ENCODE measurements at places on chromosomes 12 and 14.

GRCh38 chr14:48289701-48290100, 614.3 kb upstream of the MDGA2 start:
- no peak for DNase-seq

DNA sequence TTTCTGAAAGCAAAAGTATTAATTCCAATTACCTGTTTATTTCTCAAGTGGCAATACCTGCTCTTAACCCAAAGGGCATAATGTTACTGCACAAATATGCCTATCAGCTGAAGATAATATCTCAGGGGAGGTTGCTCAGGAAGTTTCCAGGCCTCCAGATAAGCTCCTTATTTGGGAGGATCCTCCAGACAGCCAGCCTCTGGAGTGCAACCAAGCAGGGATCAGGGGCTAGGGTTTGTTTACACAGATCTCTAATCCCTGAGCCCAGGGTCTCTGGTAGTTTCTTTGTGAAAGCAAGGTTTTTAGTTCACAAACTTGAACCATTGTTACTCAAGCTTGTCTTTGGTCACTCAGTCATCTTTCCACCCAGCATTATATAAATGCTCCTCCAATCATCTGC, 124.4 kb downstream of the SLC38A4 start:
- no peak for DNase-seq

GRCh38 chr12:215116-215515, 1.2 kb upstream of the SLC6A12 start:
- no peak for DNase-seq

- DNase-seq: no peak
These were observed 699.4 kb upstream of the TMEM132C start for GRCh38 chr12:127567531-127567930.

GRCh38 chr12:114409852-114410600, 4.1 kb upstream of the TBX5 start:
- no peak for DNase-seq

DNA sequence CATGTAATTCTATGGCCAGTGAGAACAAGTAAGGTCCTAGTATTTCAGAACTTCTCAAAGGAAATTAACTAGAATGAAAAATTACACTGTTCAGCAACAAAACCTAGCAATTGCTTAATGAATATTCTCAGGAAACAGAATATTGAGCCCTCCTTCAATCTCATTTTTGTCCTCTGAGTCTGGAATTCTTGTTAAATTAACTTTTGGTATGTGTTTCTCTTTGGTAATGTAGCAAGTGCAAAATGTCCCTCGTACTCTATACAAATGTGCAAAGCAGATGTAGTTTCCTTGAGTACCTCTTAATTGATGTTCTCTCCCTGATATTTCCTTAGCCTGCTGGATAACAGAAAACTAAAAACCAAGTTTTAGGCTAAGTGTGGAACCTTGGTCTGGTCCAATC, 190.8 kb upstream of the CNOT2 start:
- no peak for DNase-seq

DNA sequence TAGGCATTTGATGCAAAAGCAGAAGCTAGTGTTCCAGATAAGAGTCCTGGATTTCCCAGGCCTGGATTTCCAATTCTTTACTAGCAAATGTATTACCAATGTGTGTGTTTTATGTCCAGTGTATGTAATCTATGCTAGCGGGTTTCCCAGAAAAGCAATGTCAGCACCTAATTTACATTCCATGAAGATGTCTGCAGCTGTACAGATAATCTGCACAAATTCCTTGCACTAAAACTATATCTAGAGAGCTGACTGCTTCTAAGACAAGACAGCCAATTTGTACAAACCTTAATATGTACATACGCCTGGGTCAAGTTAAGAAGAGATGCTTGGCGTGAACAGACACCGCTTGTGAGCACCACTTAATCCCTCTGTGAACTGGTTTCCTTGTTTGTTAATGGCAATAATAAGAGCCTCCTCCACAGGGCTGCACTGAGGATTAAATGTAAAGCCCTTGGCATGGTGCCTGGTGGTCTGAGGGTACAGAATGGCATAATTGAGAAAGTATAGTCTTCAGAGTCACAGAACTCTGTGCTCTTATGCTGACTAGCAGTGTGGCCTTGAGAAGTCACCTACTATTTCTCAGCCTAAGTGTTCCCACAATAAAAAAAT, 185.6 kb downstream of the EPS8 start:
- no peak for DNase-seq

DNA sequence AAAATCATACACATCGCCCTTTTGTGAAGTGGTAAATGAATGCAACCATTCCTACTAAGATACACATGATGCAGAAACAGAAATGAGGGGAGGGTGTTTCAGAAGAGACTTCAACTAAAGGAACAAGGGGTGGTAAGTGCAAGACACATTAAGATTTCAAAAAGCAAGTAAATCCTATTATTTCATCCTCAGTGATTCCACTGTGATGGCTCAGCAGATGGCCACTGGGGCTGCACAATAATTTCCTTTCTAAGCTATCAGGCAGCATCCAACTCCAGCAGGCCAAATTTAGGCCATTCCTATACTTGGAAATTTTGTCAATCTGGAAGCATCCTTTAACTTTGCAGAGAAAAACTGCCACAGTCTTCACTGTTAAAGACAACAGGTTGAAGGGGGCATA, 272.4 kb downstream of the NELL2 start:
- no peak for DNase-seq

GRCh38 chr14:101184104-101184455, 280.6 kb upstream of the RTL1 start:
- DNase-seq: no peak

GRCh38 chr14:95886366-95887056, 9.9 kb downstream of the TUNAR start:
- no peak for DNase-seq

DNA sequence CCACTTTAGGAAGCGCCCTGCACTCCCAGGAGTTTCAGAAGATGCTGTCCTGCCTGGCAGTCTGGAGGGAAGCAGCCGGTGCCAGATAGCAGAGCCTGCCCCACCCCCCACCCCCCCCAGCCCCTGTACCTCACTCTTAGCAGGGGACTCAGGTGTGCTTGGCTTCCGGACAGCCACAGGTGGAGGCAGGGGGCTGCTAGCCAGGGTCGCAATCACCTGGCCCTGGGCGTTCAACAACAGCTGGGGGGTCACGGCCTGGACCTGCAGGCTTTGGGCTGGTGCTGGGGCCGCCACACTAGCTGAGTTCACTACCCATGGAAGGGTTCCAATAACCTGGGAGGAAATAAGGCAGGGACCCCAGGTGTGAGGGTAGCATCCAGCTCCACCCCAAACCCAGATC, 22.0 kb downstream of the POU6F1 start:
- no peak for DNase-seq

DNA sequence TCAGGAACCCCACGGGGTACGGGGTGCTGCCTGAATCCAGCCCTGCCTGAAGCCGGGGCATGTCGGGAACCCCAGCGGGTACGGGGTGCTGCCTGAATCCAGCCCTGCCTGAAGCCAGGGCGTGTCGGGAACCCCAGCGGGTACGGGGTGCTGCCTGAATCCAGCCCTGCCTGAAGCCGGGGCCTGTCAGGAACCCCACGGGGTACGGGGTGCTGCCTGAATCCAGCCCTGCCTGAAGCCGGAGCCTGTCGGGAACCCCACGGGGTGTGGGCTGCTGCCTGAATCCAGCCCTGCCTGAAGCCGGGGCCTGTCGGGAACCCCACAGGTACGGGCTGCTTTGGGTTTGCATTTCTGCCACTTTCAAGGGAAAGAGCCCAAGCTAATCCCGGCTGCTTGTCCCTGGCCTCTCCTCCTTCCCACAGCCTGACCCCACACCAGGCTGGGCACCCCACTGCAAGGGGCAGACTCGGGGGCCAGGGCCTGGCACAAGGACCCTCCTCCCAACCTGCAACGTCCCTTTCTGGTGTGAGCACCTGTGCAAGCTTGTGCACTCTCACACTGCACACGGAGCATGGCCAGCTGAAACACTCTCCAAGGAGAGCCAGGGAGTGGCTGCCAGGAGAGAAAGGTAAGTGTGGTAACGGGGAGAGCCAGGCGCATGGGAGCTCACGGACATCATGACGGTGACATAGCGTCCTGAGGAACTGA, 5.6 kb upstream of the FBRSL1 start:
- no peak for DNase-seq

GRCh38 chr12:65651060-65651459, 173.2 kb upstream of the HMGA2 start:
- DNase-seq: no peak

- DNase-seq: no peak
These were observed 348.2 kb downstream of the DPF3 start for GRCh38 chr14:72545411-72546311.

DNA sequence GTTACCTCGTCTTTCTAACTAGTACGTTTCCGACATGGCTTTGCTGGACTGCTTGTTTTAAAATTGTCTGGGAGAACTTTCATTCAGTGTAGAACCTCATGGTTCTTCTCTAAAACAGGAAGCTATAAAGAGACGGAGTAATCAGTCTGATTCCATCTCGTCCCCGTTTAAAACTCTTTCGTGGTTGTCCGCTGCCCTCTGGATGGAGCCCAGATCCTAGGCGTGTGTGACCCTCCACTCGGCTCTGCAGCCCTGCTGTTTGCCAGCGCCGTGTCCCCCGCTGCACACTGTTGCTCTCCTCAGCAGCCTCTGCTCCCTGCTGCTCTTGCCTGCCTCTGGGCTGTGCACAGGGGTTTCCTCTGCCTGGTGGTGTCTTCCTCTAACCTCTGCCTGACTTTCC, 50.2 kb downstream of the SLC8B1 start:
- no peak for DNase-seq

DNA sequence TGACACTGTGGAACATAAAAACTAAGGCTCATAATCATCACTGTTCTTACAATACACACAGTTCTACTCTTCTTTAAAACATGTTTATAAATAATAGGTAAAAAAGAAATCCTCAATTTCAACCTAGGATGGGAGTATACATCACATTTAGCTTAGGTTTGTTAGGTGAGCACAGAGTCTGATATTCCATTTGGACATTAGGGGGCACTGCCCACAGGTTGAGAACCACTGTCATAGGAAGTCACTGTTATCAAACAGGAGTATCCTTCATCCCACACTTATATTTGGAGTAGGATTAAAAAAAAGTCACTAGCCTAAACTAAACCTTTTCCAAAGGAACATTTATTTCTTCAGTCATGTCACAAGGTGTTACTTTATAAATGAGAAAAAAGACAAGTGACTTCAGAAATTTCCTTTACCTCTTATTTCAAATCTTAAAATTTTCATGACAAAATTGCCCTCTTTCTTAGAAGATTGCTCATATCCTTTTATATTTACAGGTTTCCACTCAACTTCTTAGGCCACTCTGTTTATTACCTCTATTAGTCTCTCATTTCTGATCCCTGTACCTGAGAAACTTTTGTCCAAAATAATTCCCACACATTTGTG, 240.6 kb downstream of the CPNE8 start:
- DNase-seq: no peak

DNA sequence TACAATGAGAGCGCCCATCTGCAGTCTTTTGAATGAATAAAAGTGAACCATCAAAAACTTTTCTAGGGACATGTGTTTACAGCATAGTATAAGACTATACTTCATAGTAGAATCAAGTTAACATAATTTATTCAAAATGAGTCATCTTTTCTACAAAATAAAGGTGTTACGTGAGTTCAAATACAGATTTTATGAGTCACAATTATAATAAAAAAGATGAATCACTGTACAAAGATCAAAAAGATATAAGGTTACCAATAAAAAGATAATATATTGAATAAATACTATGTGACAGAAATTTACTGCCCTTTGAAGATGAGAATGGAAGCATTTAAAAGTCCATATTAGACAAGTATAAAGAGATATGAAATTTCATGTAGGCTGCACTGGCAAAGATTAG, 2.8 kb downstream of the MBIP start:
- no peak for DNase-seq

- DNase-seq: no peak
These were observed 30.0 kb downstream of the DGLUCY start for GRCh38 chr14:91143862-91144261.

- DNase-seq: no peak
These were observed 102.2 kb downstream of the SNAPC1 start for GRCh38 chr14:61864329-61864898.

GRCh38 chr12:38501991-38502390, 185.4 kb downstream of the ALG10B start:
- no peak for DNase-seq

DNA sequence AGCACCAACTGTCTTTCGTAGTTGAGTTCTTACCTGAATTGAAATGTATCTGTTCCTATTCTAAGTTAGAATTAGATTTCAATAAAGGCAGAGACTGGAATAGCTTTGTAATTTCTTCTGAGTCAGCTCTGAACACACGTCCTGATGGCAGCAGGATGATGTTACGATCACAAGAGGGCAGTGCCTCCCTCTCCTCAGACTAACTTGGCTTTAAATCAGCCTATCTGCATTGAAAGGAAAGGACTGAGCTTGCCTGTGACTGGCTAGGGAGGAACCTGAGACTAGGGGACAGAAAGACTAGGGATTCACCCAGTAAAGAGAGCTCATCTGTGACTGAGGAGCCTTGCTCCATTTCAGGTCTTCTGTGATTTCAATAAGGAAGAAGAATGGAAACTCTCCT, 323.7 kb upstream of the OR4E1 start:
- no peak for DNase-seq

GRCh38 chr12:104456950-104457745, 400 bp downstream of the CHST11 start:
- DNase-seq: no peak

DNA sequence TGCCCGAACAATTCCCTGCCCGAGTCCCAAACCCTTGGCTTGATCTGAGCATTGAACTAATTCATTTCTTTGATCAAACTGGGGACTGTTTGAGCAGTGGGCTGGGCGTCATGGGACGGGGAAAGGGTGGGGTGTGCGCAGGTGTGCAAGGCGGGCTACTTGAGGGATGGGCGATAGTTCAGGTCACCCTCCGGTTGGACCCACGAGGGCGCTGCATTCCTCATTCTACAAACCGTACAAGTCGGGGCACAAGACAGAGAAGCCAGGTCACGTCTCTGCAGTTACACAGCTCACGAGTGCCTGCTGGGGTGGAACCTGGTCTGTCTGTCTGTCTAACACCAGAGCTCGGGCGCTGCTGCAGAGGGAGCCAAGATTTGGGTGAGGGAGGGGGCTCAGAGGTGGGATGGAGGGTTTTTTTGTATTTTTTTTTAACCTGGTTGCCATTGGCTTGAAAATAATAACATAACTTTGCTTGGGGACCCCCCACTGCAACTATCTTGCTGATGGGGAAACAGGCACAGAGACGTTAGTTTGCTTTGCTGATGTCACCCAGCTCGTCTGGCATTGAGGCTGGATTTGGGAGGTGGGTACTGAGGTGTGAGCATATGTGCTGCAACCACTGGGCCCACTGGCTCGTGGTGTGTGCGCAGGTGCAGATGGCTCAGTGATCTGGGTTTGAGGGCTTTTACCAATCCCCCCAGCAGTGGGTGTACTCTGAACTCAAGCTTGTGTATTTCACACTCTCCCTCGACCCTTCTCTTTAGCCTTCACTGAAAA, 7.6 kb upstream of the RTL1 start:
- DNase-seq: no peak
